Stimulated activated CD8-positive, alpha-beta memory T cell treated with anti-CD3 and anti-CD28 coated beads, Interleukin-4, amount 100 ng/mL, for 4 hours (primary cell): ENCODE measurements at places on chromosomes 2 and 18.
A peak's percentile ranks its signal among the peaks of the same experiment; 100 is the strongest.

- no peak for DNase-seq
These were observed 101.0 kb downstream of the HRH4 start for GRCh38 chr18:24561369-24561965.

GRCh38 chr2:148770047-148770446 lies 105.0 kb upstream of the KIF5C start:
- no peak for DNase-seq

DNA sequence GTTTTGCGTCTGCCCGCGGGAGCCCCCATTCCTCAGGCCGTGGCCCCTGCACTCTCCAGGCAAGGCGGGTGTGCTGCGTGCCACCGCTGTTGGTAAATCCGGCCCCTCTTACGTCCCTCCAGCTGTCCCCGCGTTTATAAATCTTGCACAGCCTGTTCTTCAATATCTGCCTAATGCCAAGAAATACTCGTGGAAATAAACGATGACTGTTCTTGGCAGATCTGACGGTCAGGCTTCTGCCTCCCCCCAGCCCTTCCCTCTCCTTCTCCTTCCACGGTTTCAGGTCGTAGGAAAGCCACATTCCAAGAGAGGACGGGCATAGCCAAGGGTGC lies 20.5 kb downstream of the ODC1 start:
- DNase-seq, result no peak

GRCh38 chr2:221818616-221819320 lies 246.7 kb upstream of the EPHA4 start:
- DNase-seq, result no peak

DNA sequence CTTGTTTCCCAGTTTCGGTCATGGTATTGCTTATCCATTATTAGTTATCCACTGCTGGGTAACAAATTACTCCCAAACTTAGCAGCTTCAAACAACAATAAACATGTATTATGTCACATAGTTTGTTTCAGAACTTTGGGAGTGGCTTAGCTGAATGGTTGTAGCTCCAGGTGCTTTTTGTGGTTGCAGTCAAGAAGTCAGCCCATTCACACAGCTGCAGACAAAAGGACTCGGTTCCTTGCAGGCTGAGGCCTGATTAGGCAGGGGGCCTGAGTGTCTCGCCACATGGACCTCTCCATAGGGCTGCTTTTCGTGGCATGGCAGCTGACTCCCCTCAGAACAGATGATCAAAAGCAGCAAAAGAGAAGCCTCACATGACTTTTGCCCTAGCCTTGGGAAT lies 58.2 kb upstream of the ITGA4 start:
- DNase-seq, result no peak

- no peak for DNase-seq
These were observed 8.8 kb upstream of the SNED1 start for GRCh38 chr2:240989451-240990265.

DNA sequence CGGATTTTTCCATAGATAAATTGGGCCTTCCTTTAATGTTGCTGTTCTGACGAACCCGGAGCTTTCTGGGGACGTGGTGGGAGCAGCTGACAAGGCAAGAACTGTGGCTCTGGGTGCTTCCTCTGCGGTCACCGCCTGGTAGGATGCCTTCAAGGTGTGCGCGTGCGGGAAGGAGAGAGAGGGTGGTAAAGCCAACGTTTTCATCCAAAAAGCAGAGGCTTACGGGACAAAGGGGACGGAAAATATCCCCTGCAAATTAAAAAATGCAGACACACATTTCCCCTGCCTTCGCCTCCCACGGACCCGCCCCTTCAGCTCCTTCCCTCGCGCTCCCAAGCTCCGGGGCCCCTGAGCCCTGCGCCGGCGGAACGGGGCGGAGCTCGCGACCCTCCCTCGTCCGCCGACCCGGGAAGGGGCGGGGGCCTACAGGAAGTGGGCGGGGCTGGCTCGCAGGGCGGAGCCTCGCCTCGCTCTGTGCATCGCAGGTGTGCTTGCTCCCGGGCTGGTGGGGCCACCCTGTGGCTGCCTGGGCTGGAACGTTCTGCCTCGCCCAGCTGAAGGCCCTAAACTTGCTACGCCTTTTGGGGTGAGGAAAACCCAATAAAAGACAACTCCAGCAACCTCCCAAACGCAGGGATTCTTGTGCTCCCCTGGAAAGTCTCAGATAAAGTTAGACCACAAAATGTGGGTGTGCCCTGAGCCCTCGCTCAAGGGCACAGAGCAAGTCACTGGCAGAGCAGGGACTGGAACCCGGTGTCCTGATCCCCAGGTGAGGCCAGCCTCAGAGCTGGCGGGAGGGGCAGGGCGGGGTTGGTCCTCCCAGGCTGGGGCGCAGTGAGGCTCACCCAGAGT lies 25.4 kb upstream of the SLC66A3 start:
- peak; percentile 54 for DNase-seq

DNA sequence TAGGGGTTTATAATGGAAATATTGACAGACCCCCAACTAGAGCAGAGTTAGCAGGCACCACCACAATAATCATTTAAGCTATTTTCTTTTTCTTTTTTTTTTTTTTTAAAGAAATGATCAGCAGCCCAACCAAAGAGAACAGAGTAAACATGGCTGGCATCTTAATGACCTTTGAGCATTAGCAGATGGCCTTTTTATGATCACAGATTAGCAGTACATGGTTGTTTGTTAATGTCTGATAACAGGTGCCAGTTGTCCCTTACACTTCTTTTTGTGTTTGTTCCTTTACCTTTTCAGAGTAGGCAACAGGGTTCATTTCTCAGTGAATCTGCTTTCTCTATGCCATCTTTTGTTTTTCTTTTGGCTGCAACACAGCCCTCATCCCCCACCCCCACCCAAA lies 747.0 kb downstream of the BCL11A start:
- no peak for DNase-seq
